Fibroblast of villous mesenchyme (primary cell): ENCODE measurements at places on chromosomes 7 and 10. TPM values are rescaled to one million over a fixed set of nuclear protein-coding genes. Genes with fewer than 3 reads are reported as not detected.
A peak's percentile ranks its signal among the peaks of the same experiment; 100 is the strongest.

ZNF503 gene
- total RNA-seq = 7.8 and 11.9 TPM in 2 replicates

SSC4D gene
- total RNA-seq = 0.43 and 0.64 TPM in 2 replicates

DNA sequence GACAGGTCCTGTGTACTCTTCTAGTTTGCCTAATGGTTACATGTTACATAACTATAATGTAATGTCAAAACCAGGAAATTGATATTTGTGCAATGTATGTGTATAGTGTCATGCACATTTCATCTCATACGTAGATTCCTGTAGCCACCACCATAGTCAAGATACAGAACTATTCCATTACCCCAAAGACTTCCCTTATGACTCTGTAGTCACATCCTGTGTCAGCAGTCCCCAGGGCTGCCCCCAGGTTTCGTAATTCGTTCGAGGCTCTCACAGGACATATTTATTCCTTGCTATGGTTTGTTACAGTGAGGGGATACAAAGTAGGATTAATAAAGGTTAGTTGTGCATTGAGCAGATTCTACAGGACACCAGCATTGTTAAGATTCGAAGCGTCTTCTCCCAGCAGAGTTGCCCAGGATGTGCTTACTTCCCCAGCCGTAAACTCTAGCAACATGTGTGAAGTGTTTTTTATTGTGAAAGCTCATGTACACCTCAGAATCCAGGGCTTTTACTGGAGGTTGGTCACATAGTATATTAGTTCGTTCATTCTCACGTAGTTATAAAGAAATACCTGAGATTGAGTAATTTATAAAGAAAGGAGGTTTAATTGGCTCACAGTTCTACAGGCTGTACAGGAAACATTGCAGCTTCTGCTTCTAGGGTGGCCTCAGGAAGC is 18.6 kb downstream of the RABGEF1 start:
- DNase-seq = peak; percentile 35

DNA sequence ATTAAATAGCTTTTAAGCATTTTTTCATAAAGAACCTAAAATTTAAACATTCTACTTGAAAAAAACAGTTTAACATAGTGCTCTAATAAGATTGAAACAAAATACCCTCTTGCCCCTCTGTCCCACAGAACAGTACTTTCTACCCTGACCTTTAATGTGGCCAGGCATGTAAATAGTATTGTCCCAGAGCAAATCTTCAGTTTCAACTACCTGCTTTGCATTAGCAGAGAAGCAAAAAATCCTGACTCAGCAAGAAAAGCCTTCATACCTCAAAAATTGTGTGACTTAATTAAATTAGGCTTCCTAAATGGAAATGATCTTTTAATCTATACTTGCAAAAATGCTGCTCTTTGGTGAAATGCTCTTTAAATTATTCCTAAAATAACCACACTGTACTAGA is 237.4 kb upstream of the AOAH start:
- DNase-seq = no peak

GRCh38 chr10:7788639-7789286 is 786 bp downstream of the ATP5F1C start:
- peak; percentile 23 for DNase-seq
